Fibroblast of villous mesenchyme (primary cell): ENCODE measurements at places on chromosomes 7 and 10. TPM values are rescaled to one million over a fixed set of nuclear protein-coding genes. Genes with fewer than 3 reads are reported as not detected.

PARD3 gene
- total RNA-seq, result 38.7 and 44.0 TPM in 2 replicates

NPFFR1 gene
- not detected in 2 replicates for total RNA-seq

ST8SIA6 gene
- total RNA-seq, result not detected in 2 replicates

OR6B1 gene
- total RNA-seq, result under 0.01 TPM in 1 of 2 replicates, not detected in the other

KCND2 gene
- 16.1 and 17.3 TPM in 2 replicates for total RNA-seq

LEP gene
- not detected in 2 replicates for total RNA-seq

HYAL4 gene
- under 0.01 and 0.64 TPM in 2 replicates for total RNA-seq

FANK1 gene
- 2.9 and 3.0 TPM in 2 replicates for total RNA-seq

C10orf95 gene
- not detected in 2 replicates for total RNA-seq

RBM48 gene
- total RNA-seq, result 5.8 and 9.9 TPM in 2 replicates

JAKMIP3 gene
- total RNA-seq, result under 0.01 and 0.43 TPM in 2 replicates

UNCX gene
- total RNA-seq, result not detected in 2 replicates

RASSF4 gene
- 6.0 and 6.8 TPM in 2 replicates for total RNA-seq

ANKRD30A gene
- 0.97 and 1.7 TPM in 2 replicates for total RNA-seq

GRCh38 chr7:20797462-20798080, 10.9 kb upstream of the SP8 start:
- DNase-seq, result no peak

GRCh38 chr7:101333912-101334311, 12.3 kb upstream of the IFT22 start:
- DNase-seq, result no peak

DNA sequence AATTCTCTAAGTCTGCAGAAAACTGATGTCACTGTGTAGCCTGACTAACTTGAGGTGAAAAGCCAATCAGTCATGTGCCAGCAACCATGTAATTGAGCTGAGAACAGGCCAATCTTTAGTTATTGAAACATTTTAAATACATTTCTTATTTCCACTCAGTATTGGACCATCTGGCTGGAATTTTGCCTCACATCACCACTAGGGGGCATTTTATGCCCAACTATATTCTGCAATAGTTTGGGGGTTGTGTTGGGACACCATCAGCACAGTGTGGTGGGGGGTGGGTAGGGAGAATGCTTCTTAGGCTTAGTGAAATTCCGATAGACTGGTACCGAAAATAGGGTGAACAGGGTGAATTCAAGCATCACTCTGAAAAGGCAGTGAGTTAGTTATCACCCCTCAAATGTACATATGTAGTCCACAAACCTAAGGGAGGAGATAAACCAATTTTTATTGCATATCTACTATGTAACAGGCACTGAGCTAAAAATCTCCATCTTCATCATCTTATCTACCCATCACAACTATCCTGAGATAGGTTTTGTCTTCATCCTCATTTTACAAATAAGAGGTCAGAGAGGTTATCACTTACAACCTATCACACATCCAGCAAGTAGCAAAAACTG, 17.8 kb downstream of the NPSR1 start:
- no peak for DNase-seq

GRCh38 chr7:108335269-108335918, 120.8 kb downstream of the NRCAM start:
- no peak for DNase-seq

DNA sequence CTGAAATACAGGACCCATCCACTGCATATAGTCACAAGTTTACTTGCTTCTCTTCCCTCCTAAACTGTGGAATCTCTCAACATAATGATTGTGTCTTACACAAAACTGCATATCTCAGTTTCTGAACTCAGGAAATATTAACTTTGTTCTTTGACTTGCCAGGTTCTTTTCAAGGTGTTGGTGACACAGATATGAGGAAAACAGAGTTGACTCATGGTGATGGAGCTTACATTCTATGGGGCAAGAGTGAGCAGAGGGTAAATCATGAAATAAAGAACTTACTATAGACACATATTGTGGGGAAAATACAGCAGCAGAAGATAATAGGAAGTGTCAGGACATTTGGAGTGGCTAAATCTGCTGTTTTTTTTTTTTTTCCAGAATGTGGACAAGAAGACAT, 72.5 kb upstream of the IGFBP3 start:
- DNase-seq, result no peak

- peak; percentile 64 for DNase-seq
These were observed 12.7 kb upstream of the BTBD16 start for GRCh38 chr10:122258136-122259074.

- DNase-seq, result no peak
These were observed 900 bp downstream of the CDHR1 start for GRCh38 chr10:84195044-84195830.

DNA sequence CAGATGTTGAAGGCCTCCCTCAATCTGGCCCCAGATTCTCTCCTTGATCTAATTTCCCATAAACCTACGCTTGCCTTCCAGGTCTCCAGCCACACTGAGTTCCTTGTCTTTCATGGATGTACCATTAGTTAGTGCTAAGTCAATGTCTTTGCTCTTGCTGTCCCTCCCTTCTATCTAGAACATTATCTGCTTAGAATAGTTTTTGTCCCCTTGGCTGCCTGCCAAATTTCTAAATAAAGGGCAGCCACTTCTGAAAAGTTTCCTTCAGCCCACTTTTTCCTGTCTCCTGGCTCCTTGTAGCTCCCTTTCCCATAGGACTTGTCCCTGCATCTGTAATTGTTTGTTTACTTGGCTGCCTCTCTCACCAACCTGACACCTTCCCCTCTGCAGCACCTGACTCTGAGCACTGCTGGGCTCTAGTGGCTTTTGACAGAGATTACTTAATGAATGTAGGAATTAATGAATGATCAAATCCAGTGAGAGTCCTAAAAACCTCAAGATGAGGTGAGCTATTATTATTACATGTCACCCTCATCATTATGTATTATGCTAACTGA, 58.3 kb downstream of the CXCL12 start:
- DNase-seq, result no peak

- no peak for DNase-seq
These were observed 113.9 kb downstream of the FAM107B start for GRCh38 chr10:14660831-14661230.

DNA sequence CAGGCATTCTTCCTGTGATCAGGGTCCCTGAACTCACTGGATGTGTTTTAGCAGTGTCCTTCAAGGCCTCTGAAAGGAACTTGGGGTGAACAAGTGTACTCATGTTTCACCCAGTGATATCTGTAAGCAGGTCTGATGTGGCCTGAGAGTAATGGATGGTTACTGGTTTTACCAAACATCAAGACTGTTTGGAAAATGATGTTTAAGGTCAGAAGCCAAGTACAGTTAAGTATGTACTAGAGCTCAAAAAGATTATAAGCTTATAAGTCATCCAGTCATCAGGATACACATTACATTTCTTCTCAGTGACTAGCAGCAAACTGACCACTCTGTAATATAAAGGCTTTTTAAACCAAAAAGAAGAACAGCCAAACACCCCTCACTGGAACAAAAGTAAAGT, 79.8 kb upstream of the PTN start:
- peak; percentile 62 for DNase-seq

DNA sequence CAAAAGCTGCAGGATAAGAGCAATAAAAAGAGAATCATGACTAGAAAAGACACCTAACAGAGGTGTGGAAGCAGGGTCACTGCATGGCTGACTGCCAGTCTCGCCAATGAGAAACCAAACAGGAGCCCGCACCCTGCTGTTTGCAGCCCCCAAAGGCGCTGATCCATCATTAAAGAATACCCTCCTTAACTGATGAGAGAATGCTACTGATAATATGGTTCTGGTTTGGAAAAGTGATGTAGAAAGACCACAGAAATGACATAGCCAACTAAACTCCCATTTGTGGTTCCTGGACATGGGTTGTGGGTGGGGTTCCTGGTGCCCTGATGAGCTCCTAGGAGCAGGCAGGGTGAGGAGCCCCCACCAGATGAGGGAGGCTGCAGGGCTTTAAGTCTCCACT, 207.4 kb downstream of the TNS3 start:
- no peak for DNase-seq

DNA sequence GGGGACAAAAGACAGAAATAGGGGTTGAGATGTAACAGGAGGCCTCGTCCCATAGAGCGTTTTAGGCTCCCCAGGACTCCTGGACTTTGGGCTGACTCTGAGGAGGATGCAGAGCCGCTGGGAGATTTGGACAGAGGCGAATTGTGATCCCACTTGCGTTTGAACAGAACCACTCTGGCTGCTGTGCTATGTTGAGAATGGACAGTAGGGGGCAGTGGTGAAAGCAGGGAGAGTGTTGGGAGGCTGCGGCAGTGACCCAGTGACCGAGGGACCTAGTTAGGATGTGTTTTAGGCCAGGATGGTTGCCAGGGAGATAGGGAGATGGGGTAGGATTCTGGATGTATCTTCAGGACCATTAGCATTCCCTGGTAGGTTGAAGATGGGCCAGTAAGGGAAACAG, 271.6 kb downstream of the CCDC3 start:
- no peak for DNase-seq

DNA sequence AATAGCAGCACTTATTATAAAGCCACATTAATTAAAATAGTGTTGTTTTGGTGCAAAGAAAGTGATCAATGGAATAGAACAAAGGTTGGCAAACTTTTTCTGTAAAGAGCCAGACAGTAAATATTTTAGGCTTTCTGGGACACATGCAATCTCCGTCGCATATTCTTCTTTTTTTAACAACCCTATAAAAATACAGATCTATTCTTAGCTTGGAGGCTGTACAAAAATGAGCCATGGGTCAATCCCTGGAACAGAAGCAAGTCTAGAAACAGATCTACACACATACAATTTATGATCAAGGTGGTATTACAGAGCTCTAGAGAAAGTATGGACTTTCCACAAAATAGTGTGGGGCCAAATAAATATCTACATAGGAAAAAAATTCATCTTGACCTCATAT, 71.8 kb downstream of the ARHGAP21 start:
- DNase-seq, result no peak

GRCh38 chr10:7233259-7233991, 177.4 kb downstream of the SFMBT2 start:
- peak; percentile 18 for DNase-seq

DNA sequence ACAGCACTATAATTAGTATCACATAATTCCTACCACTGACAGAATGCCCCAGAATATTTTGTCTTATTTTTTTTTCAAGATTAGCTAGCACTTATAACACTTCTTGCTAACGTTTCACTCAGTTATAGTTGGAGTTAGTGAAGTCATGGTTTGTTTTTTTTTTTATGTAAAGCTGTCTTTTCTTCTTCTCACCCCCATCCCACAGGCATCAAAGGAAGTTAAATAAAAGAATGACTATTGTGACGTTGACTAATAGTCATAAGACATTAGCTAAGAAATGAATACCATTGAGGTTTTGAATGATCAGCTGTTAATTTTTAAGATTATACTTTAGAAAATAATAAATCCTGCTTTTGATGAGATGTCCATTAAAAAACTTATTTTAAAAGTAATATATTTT, 498.3 kb downstream of the GFRA1 start:
- DNase-seq, result no peak

DNA sequence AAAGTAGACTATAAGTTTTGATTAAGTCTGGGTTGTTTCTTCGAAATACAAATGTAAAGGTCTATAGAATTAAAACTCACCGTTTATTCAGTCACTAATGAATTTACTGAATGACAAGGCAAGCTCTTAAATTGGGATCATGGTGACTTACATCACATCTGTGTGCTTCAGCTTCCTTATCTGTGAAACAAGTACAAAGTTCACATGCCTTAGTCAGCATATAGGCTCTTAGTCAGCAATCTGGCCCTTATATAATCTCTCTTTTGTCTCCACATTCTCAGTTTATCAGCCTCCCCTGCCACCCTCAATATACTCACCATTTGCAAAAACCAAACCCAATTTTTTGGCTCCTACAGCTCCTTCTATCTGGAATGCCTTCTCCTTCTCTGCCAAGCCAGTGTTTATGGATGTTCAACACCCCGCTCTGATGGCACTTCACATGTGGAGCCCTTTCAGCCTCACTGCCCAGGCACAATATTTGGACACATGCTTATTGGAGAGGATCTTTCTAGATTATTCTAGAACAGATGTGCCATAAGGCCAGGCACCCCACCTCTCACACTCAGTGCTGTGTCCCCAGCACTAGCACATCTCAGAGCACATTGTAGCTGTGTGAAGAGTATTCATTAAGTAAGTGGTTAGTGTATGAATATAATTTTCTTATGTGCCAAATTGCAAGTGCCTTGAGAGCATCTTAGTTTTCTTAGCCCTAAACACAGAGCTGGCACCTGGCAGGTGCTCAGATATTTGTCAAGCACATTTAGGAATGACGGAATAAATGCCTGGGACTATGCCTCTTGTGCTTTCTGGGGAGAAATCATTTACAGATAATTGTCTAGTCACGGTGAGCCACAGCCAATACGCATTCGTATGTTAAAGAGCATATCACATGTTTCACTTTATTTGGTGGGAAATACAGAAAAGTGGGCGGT, 9.8 kb upstream of the LAMB1 start:
- peak; percentile 77 for DNase-seq

DNA sequence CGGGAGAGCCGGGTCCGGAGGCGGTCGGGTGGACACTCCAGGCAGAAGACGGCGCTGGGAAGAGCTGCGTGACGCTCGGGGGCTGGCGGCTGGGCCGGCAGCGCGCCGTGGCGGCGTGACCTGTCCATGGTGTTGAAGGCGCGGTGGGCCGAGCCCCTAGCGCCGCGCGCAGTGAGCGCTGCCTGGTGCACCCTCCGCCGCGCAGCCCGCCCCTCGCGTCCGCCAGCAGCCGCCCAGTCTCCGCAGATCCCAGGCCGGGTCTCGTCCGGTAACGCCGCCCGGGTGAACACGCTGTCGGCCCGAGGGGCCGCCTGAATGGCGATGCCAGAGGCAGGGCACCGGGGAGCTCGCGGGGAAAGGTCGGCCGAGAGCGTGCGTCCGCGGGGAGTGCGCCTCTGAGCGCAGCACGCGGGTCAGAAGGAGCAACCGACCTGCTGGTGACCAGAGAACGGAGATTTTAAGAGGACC, 657 bp upstream of the TMEM178B start:
- peak; percentile 45 for DNase-seq

- peak; percentile 26 for DNase-seq
These were observed 27.4 kb upstream of the ENTPD1 start for GRCh38 chr10:95728526-95728925.

GRCh38 chr7:88230646-88231045, 10.8 kb upstream of the SRI start:
- DNase-seq, result no peak

GRCh38 chr10:129275886-129276285, 191.2 kb upstream of the MGMT start:
- no peak for DNase-seq

GRCh38 chr10:6135039-6135438, 46.2 kb downstream of the RBM17 start:
- no peak for DNase-seq

DNA sequence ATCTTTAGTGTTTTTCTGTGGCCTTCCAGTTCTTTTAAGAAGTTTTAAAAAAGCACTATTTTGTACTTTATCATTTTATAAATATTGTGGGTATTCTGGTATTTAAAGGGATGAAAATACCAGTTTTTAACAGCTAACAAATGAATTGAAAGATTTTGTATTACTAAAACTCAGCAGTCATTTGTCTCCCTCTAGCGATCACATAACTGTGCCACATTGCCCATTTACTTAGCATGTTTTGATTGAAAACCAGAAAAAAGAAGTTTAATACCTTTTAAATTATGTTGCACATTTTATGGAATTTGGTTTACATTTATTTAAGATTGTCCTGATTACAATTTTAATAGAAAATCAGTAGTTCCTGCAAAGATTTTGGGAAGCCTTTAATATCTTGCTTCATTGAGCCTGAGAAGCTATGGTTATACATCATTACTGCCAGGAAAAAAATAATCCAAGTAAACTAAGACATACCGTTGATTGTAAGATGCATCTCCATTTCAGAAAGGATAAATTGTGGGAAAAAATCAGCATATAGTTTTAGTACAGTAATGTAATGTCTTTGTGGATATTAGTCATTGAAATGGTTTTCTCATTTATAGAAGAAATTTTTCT, 34.9 kb downstream of the TAX1BP1 start:
- peak; percentile 63 for DNase-seq
